Activated T-helper 1 cell treated with anti-CD3 and anti-CD28 coated beads, Interleukin-12 subunit alpha, Interleukin-12 subunit beta, Interleukin-2, Interleukin-4 antibody, amounts not matched to agents 30 ng/mL and 10 ng/mL and 1 ng/mL, durations not matched to agents 14 hours and 24 hours and 36 hours (primary cell): ENCODE measurements at places on chromosomes 7 and 10. TPM values are rescaled to one million over a fixed set of nuclear protein-coding genes. Genes with fewer than 3 reads are reported as not detected.

The SRPK2 gene
- 56.4 and 58.3 TPM in 2 replicates for total RNA-seq

The CASP2 gene
- total RNA-seq = 107 and 110 TPM in 2 replicates

The EEF1AKMT2 gene
- total RNA-seq = 20.5 and 21.3 TPM in 2 replicates

The FLNC gene
- total RNA-seq = 0.03 and 0.07 TPM in 2 replicates

DNA sequence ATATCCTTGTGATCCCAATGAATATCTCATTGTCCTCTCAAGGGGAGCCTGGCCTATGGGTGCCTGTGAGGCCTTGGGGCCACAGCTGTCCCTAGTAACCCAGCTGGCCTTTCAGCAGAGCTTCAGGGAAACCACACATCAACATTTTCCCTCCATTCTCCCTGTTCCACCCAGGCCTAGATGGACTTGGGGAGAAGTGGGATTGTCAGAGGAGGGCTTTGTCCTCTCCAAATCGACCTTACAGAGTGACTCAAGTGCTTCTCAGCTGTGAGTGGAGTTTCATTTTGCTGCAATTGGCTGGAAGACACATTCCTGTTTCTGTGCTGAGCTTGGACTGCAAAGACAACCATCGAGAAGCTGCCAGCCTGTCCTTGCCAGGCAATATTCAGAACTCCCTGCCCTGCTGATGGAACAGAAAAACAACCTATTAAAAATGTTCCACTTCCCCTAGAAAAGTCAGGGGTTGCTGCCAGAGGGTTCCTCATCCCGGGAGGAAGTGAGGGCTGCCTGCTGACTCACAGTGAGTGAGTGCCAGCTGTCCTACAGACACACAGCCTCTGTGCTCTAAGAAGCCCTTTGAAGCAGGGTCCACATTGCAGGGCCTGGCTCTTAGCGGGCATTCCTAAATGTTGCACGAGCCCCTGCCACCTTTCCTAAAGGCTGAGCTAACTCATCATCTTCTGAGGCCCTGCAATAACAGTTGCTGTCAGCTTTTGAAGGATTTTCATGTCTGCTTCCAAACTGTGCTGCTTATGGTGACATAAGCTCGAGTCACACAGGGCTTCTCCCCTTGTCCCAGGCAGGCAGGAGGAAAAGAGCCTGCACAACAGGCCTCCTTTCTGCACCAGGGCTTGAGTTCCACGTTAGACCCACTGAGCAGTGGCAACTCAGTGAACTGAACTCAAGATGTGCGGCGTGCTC, 20.5 kb downstream of the STRA8 start:
- DNase-seq = no peak

DNA sequence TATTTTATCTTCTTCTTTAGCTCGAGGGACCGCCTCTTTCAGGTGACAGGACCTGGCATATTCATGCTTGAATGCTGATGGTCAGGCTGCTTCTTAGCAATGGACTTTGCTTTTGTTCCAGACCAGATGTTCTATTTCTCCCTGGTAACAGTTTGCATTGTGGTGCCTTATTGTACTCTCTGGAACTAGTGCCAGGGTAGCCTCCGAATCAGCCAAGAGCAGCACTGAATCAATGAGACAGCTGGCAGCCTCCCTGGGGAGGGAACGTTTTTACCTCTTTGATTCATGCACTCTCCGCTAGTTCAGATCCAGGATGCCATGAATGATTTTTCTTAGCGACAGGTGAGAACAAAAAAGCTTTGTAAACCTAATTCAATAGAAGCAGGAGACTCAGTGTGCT, 54.1 kb upstream of the NXPH1 start:
- DNase-seq = no peak

DNA sequence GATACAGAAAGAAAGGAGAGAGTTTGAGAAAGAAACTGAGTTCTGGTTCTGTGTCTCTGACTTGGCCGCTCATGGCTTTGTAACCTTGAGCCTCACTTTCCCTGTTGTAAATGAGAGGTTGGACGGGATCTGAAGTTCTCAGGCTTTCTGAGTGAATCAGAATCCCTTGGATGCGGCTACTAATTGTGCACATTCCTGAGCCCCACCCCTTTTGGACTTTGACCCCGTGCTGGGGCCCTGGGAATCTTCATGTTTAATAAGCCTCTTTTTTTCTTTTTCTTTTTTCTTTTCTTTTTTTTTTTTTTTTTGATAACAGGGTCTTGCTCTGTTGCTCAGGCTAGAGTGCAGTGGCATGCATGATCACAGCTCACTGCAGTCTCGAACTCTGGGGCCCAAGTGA, 26.9 kb downstream of the SLC25A28 start:
- no peak for DNase-seq

- DNase-seq = no peak
Measured at GRCh38 chr10:89706011-89706410, 4.6 kb downstream of the KIF20B start.

DNA sequence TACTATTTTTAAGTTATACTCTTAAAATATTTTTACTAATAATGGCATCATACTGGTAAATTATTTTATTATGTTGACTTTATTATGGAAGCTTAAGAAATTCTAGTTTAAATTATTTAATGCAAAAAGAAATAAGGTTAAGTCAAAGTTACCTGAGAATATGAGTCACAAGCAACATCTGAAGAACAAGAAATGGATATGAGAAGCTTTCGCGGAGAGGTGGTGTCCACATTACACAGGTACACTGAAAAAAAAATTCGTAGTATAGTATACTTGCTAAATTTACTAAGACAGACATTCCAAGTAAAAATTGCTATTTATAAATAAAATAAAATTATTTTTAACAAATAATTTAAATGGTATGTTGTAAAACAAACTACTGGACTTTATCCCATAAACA, 143.8 kb downstream of the AVL9 start:
- no peak for DNase-seq

DNA sequence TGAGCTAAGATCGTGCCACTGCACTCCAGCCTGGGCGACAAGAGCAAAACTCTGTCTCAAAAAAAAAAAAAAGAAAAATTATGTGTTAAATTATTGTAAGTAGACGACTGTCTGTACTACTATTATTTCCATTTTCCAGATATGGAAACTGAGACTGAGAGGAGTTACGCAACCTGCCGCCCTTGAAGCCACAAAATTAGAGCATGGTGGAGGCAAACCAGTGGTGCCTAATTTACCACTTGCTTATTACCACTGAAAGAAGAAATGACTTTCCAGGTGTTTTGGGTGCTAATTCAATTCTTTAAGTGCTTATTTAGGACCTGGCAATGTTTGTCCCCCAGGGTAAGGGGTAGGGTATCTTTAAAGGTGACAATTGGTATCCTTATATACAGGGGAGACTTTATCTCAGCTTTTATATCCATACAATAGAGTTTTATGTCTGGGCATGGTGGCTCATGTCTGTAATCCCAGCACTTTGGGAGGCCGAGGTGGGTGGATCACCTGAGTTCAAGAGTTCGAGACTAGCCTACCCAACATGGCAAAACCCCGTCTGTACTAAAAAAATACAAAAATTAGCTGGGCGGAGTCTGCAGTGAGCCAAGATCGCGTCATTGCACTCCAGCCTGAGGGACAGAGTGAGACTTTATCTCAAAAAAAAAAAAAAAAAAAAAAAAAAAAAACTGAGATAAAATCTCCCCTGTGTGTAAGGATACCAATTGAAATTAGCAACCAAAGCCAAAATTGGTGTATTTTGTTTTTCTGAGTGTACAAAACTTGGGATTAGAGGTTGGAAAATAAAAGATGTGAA, 16.6 kb upstream of the CAMK1D start:
- DNase-seq = no peak

DNA sequence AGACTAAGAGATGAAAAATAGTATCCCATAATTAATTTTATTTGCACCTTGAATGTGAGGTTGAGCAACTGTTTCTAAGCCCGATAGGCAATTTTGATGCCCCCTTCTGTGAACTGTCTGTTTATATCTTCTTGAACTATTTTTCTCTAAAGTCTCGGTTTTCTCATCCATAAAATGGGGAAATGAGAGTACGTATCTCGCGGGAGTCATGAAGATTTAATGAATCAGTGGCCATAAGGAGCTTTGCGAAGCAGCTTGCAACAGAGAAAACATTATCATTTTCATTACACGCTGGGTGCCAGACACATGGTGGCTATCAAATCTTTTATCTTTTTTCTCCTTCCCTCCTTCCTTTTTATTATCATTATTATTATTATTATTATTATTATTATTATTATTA, 108.1 kb upstream of the CARD11 start:
- no peak for DNase-seq

- DNase-seq = no peak
Measured at GRCh38 chr7:6392712-6393666, 54.8 kb downstream of the DAGLB start.

DNA sequence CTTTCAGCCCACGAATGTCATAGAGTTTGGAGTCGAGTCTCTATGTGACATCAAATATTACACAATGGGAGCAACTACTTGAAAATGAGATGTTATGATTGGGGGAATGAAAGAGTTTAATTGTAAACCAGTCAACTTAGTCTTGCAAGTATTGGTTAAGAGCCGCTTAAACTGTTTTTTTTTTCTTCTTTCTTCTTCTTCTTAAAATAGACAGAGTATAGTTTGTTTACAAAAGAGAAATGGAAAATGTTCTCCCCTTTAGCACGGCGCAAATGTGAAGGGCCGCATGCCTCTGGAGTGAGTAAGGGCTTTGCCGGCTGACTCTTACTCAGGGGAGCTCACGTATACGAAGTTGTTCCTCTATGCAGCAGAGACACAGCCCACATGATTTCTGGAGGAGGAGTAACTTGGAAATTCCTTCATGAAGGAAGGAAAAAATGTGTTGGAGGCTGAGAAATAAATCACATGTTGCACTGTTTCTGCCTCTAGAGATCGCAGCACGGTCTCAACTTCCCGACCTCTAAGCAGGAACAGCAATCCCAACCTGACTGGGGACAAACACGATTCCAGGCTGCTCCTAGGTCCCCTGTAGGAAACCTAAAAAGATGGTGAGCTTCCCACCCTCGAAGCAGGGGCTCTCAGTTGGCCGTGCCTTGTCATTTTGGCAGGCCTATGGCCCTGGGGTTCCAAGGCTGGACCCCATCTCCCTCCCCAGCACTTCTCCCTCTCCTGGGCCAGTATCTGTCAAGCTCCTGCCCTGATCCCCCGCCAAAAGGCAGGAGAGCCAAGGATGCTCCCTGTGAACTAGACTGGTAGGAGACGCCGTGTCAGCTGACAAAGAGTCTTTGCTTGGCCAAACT, 44.8 kb downstream of the MYOF start:
- DNase-seq = no peak

GRCh38 chr7:50449501-50449880, 659 bp downstream of the FIGNL1 start:
- DNase-seq = no peak

DNA sequence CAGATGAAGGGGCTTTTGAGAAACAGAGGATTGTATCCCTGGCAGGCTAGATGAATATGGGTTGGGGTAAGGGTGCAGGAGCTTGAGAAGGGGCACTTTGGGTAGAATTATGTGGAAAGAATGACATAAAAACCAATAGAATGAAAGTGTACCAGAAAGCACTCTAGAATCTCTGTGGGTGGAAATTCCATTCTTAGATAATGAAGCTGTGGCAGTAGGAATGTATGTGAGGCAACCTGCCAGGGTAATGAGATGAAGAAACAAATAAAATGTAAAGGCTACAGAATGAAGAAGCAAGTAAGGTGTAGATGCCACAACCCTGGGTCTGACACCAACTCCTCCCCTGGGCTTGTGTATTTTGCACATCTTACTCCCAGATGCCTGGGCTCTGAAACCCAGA, 16.8 kb downstream of the NOBOX start:
- DNase-seq = no peak

GRCh38 chr7:78412216-78412858, 613.8 kb downstream of the PHTF2 start:
- no peak for DNase-seq

GRCh38 chr10:128064108-128064969, 61.9 kb downstream of the MKI67 start:
- DNase-seq = peak; percentile 59

- DNase-seq = no peak
Measured at GRCh38 chr7:85010306-85010705, 176.6 kb downstream of the SEMA3D start.
